Astrocyte (in vitro differentiated cells and primary cell): ENCODE measurements at places on chromosomes 12 and 14.
A peak's percentile ranks its signal among the peaks of the same experiment; 100 is the strongest.

GRCh38 chr12:80593766-80594165 lies 113.7 kb upstream of the MYF6 start:
- peak; percentile 98 for DNase-seq

- peak; percentile 44 for DNase-seq
Measured at GRCh38 chr14:71658261-71658860, 273.9 kb upstream of the RGS6 start.

DNA sequence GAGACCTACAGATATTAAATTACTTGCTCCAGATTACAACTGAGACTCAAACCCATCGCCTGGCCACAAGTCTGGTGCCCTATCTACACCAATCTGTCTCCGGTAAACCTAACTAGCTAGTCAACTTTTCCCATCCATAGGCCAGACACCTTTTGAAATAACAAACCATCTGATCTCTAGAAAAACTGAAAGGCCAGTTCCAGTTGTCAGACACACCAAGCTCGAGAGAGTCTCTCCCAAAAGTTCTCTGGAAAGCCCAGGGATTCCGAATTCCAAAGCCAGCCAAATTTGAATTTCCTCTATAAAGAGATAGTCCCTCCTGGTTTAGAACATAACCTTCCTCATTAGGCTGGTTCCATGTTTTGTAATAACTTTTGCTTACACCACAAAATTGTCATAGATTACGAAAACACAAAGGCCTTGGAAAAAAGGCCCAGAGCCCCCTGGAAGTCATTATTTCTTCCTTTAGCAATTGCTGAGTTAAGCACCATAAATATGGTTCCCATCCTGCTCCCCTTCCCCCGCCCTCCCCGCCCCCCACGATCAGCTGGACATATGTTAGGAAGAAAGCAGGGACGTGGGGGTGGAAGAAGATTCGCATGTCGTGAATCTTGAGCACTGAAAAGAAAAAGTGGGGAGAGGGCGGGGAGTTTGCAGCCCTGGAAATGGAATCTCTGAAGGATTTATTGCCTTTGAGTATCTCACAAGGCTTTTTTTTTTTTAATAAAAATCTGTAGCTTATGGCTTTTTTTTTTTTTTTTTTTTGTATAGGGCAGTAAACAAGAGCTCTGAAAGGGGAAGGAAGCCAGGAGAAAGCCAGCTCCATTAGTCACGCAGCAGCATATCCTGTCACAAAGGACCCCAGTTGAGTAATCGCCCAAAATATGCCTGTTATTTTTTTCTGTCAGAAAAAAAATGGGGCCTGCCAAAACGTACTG lies 110.4 kb downstream of the ZFP36L1 start:
- peak; percentile 95 for DNase-seq

GRCh38 chr12:100077367-100077766 lies 65.3 kb downstream of the BLTP3B start:
- DNase-seq: no peak

GRCh38 chr12:15778126-15778525 lies 11.1 kb downstream of the EPS8 start:
- DNase-seq: peak; percentile 84

DNA sequence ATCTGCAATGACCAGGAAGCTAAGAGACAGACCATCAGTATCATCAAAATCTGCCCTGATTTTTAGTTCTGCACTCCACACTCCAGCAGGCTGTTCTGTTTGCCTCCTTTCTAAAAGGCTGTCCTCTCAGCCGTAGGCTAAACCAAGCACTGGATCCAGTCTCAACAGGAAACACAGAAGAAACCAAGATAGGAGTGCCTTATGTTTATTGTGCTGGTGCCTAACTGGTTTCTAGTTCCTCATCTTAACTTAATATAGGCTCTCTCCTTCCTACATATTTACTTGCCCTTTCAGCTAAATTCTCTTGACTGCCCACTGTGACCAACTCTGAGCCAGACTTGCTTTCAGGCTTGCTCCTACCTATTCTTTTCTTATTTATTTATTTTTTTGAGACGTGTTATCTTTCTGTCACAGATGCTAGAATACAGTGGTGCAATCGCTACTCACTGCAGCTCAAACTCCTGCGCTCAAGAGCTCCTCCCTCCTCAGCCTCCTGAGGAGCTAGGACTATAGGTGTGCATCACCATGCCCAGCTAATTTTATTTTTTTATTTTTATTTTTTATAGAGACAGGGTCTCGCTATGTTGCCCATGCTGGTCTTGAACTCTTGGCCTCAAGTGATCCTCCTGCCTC lies 30.8 kb downstream of the GALNT4 start:
- DNase-seq: no peak

GRCh38 chr12:119676022-119676421 lies 8.1 kb downstream of the PRKAB1 start:
- no peak for DNase-seq

- no peak for DNase-seq
Measured at GRCh38 chr12:112482733-112483132, 64.0 kb downstream of the PTPN11 start.

- no peak for DNase-seq
Measured at GRCh38 chr12:131473741-131474709, 236.9 kb upstream of the SFSWAP start.

DNA sequence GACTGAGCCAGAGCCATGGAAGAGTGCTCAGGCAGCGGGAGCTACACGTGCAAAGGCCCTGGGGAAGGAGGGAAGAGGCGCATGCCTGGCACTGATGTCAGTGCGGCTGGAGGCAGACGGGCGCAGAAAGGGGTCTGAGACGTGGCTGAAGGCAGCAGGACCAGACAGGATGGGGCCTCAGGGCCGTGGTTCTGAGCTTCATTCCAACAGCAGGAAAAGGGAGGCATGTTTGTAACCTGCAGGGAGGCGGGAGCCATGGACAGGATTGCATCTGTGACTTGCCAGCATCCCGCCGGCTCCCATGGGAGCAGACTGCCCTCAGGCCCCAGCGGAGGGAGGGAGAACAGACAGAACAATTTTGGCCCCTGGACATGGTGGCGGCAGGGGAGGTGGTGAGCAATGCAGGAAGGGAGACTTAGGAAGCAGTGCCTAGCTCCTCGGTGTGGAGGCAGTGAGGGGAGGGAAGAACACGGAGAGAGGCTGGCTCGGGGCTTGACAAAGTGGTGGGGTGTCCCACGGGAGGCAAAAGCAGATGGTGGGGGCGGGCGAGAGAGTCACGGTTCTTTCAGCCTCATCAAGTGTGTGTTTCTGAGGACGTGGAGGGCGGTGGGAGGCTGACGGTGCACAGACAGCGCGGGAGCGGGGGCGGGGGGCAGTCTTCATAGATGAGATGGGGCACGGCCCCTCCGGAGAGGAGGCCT lies 33.3 kb upstream of the INF2 start:
- no peak for DNase-seq

- DNase-seq: no peak
Measured at GRCh38 chr12:50595667-50596066, 90.9 kb downstream of the DIP2B start.

GRCh38 chr14:96501217-96501739 lies 904 bp upstream of the PAPOLA start:
- no peak for DNase-seq

DNA sequence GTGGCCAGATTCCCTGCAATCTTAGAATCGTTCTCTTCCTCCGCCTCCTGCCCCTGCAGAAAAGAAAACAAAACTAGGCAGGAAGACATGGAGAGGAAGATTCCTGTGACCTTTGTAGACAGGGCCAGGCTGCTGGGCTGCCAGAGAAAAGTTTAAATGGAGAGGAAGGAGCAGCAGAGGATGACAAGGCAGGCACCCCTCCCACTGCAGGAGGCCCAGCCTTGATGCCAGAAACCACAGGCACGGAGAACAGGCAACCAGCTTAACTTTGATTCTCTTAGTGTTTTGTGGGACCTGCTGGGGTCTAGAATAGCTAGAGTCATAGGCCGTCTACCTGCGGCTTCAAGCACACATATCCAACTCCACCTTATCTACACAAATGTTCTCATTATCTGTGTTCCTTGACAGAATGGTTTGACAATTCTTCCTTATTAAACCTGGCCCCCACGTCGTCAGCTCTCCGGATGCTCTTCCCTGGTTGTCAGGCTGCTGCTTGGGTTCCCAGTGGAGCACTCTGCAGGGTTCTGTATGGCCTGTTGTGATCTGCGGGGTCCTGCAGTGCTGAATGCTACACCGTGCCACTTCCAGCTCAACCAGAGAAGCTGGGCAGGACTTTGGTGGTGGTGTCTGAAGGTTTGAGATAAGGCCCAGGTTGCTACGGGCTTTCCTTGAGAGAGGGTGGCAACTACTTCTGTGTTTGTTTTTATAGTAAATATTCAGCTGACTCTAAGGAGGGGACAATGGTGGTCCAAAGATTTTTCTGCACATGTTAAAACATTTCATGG lies 609.5 kb downstream of the AACS start:
- DNase-seq: no peak

DNA sequence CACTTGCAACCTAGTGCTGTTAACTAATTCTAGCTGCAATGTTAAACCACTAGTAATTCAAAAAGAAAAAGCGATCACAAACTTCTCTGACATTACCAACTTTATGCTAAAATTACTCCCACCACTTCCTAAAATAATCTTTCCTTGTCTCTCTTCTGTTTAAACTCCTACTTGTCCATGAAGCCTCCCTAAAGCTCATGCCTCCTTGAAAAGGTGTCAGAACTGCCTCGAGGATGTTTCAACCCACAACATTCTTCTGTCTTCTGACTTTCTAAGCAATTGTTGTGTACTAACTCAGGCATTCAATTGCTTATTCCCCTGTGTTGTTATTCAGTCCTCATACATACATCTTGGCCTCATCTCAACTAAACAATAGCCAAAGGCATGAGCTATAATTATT lies 5.9 kb downstream of the GNPTAB start:
- no peak for DNase-seq

DNA sequence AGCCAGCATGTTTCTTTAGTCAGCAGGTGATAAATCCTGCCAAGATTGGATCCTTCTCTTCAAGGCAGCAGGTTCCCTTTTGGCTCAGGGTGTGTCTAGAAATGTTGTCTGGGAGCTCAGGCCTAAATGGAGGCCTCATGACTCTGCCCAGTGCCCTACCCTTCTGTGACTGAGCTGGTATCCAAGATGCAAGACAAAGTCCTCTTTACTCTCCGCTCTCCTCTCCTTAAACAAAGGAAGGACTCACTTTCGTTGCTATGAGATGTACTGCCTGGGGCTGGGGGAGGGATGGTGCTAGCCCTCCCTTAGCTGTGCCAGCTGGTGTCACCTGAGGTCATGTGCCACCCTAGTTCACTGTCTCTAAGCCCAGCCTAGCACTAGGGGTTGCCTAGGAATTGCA lies 13.8 kb upstream of the TMPRSS12 start:
- DNase-seq: no peak

DNA sequence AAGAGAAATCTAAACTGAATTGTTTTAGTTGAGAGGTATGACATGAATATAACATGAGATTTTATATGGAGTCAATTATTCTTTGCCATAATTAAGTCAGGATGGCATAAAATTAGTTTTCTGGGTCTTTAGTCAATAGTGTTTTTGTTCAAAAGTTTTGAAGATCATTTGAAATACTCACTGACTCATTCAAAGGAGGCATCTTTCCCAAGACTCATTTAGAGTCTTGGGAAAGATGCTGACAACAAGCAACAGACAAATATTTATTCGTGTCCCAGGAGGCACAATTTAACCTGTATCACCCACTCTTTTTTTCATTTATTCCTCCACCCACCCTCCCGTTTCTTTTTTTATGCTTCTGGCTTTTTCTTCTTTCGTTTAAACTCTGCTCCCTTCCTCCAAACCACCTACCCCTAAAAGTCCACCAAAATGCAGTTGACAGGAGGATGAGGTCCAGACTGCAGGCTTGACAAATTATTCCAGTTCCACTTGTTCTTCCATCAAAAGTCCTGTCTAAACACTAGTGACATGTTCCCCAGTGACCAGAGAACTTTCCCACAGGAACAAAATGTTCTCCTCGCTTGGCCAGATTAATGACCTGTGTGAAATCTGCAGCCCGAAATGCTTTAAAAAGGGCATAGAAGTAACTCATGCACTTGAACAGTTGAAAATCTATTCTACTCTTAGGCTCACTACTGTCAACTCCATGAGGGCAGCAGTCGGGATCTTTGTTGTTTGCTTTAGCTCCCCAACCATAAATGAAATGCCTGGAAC lies 43.3 kb upstream of the CSRP2 start:
- DNase-seq: no peak

DNA sequence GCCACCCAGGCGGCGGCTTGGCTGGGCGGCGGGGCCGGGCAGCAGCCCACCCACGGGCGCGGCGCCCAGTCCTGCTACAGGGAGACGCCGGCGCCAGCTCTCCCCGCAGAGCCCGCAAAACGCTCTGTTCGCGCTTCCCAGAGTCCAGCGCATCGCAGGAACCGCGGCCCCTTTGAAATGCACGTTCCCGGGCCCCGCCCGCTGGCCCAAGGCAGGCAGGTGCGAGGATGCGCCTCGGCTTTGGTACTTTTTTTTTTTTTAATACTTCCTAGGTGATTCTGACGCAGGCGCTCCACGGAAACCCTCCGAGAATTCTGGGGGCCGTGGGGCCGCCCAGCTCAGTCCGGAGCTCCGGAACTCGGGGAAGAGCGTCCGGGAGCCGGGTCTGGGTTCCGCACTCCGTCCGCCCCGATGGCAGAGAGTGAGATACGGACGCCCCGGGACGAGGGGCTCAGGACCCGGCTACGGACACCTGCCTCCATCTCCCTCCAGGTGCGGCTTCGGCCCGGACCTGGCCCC lies 483 bp downstream of the POC1B start:
- DNase-seq: no peak
